Umbilical cord (tissue), 2 donors: ENCODE measurements at places on chromosomes 16 and 17.

GRCh38 chr17:78108726-78109488 lies 19.6 kb downstream of the TMC6 start:
- no peak for DNase-seq

GRCh38 chr16:20673882-20674683 lies 23.4 kb downstream of the ACSM1 start:
- peak; percentile 20 for DNase-seq

DNA sequence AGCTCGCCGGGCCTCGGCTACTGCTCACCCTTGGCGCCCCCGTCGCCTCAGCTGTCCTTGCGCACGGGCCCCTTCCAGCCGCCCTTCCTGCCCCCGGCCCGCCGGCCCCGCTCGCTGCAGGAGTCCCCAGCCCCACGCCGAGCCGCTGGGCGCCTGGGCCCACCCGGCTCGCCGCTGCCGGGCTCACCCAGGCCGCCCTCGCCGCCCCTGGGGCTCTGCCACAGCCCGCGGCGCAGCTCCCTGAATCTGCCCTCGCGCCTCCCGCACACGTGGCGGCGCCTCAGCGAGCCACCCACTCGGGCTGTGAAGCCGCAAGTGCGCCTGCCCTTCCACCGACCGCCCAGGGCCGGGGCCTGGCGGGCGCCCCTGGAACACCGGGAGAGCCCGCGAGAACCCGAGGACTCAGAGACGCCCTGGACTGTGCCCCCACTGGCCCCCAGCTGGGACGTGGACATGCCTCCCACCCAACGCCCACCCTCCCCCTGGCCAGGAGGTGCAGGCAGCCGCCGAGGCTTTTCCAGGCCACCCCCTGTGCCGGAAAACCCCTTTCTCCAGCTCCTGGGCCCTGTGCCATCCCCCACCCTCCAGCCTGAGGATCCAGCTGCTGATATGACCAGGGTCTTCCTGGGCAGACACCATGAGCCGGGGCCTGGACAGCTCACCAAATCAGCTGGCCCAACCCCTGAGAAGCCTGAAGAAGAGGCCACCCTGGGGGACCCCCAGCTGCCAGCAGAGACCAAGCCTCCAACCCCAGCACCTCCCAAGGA lies 12.8 kb downstream of the MYO15A start:
- DNase-seq: no peak

DNA sequence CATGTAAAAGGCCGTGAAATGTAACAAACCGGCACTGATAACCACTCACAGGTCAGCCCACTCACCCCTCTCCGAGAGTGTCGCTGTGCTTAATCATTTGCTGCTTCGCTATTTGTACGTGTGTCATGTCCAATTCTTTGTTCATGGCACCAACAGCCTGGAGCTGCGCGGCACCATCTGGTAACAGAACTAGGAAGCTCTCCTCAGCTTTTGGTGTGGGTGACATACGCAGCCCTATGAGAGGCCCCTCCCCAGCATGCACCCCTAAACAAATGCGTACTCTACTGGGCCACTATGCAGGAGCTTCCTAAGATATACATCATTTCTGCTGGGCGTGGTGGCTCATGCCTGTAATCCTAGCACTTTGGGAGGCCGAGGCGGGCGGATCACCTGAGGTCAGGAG lies 2.3 kb upstream of the PECAM1 start:
- DNase-seq: no peak

DNA sequence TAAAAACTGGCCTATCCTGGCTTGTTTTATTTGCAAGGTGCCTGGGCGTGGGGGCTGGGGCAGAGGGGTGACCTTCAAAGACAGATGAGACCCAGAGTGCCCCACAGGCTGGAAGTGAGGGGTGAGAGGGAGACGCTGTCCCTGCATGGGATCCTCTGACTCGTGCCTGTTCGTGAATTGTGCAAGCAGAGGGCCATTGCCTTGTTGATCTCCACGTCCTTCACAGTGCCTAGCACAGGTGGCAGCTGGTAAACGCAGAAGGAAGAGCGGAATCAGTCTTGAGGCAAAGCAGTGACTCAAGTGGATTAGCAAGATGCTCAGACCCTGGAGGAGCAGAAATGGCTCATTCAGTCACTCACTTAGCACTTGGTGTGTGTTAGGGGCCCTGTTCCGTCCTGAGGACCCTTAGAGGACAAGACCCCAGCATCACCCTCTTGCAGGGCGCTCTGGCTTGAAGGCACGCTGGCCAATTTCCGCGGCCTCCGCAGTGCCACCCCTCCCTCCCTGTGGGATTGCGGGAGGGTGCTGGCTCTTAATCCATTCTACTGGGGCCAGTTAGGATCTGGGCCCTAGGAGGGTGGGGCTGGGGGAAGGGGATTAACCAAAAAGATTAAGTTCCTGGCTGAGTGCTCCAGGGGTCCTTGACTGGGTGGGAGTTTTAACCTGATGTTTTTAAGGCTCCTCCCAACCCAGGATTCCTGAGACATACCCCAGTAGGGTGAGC lies 151.2 kb downstream of the CCDC182 start:
- no peak for DNase-seq

- DNase-seq: no peak
Measured at GRCh38 chr16:26475596-26475995, 591.1 kb upstream of the C16orf82 start.

GRCh38 chr17:34519282-34519681 lies 60.1 kb upstream of the TMEM132E start:
- no peak for DNase-seq

DNA sequence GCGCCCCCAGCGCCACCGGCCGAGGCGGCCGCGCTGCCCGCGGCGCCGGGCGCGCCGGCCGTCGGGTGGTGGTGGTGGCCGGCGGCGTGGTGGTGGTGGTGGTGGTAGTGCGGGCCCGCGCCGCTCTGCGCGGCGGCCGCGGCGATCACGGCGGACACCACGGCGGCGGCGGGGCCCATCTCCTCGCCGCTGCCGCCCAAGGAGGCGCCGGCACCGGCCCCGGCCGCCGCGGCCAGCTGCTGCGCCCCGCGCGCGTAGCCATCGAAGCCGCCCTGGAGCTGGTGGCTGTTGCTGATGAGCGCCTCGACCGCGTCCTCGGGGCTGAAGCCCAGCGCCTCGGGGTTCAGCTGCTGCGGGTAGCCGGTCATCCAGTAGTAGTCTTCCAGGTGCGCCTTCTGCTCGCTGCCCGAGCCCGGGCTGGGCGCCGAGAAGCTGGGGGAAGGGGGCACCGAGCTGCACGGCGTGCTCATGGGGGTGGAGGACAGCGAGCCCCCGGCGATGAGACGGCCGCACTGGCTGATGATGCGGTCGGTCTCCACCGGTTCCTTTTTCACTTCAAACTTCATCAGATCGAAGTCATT lies 1.2 kb downstream of the MAF start:
- no peak for DNase-seq
